ENCODE measurements at places on chromosomes 7 and 10.

- no peak for DNase-seq
Measured at GRCh38 chr10:127694580-127695193, 42.3 kb upstream of the FOXI2 start.

GRCh38 chr10:86439544-86439943 lies 72.9 kb upstream of the GRID1 start:
- no peak for DNase-seq

- DNase-seq, result no peak
Measured at GRCh38 chr7:122577449-122578003, 121.4 kb downstream of the RNF133 start.

DNA sequence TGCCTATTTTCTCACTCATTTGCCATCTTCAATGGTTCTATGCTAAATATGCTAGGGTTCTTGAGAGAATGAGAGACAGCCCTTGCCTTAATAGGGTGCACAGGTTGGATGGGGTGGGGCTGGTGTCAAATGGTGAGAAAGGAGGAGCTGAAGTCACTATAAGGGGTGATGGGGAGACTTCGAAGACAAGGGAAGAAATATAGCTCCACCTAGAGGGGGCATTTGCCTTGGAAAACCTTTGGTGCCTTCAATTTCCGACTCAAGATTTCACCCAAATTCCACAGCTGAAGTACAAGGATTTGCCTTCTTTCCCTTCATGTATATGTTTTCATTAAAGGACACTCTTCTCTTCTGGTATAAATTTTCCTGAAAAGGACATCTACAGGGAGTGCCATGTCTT lies 5.6 kb downstream of the PTN start:
- no peak for DNase-seq

- no peak for DNase-seq
Measured at GRCh38 chr7:154882931-154883474, 119.9 kb downstream of the PAXIP1 start.

- no peak for DNase-seq
Measured at GRCh38 chr7:125592331-125592730, 662.7 kb upstream of the POT1 start.

DNA sequence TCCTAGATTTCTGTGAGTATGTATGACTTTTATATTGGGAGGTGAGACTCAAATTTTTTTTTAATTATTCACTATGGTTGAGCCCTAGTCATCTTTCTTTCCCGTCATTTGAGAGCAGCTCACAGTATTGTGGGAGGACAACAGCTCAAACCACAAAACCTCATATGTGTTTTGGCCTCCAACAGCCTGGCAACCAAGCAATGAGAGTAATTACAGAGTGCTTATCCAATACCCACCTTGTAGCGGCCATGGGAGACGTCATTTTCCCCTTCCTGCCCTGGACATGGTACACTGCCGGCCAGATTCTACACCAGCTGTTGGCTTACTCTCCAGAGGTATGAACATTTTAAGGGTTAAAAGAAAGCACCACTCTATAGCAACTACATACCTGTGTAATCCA lies 49.1 kb downstream of the DOCK4 start:
- no peak for DNase-seq

DNA sequence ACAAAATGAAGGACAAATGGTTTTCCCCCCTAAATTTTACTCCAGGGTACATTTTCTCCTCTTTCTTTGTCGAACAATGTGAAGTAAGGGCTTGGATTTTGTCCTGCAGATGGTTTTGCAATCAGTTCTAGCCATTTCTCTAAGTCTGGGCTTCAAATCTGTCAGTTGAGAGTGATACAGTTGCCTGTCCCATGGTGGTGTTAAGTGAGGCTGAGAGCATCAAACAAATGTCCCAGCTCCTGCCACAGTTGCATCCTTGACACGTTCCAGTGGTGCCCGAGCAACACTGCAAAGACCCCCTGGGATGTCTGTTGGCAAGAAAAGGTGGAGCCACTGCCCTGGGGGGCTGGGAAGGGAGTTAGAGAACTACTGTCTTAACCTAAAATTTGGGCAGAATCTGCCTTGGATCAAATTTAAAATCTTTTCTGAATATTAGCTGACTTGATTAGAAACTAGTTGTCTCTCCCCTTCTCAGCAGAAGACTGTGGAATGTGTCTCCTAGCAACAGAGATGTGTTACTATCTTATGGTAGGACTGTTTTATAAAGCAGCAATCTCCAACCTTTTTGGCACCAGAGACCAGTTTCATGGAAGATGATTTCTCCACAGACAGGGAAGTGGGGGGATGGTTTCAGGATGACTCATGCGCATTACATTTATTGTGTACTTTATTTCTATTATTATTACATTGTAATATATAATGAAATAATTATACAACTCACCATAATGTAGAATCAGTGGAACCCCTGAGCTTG lies 102.0 kb upstream of the STEAP1B start:
- DNase-seq, result no peak

DNA sequence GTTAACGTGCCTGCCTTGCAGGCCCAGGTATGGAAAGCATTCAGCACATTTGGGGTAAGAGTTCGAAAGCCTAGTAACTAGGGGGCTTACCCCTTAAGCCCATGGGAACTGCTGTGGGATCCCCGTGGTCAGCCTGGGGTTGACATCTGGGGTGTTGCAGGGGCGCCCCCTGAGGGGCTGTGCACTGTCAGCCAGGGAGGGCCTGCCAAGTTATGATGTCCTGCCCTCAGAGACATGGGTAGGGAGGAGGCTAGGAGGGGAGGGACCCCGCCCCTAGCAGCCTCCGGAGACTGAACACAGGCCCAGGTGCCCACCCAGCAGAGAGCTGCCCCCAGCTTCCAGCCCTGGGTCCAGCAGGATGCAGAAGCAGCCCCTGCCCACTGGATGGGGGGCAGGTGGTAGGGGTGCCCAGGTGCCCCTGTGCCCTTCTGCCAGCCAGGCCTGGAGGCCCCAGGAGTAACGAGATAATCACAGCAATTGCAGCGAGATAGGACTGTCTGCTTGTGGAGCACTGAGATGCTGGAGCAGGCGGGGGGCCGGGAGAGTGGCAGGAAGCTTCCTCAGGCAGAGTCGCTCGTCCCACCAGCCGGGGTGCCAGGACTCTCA lies 153.3 kb downstream of the UBE2H start:
- no peak for DNase-seq

DNA sequence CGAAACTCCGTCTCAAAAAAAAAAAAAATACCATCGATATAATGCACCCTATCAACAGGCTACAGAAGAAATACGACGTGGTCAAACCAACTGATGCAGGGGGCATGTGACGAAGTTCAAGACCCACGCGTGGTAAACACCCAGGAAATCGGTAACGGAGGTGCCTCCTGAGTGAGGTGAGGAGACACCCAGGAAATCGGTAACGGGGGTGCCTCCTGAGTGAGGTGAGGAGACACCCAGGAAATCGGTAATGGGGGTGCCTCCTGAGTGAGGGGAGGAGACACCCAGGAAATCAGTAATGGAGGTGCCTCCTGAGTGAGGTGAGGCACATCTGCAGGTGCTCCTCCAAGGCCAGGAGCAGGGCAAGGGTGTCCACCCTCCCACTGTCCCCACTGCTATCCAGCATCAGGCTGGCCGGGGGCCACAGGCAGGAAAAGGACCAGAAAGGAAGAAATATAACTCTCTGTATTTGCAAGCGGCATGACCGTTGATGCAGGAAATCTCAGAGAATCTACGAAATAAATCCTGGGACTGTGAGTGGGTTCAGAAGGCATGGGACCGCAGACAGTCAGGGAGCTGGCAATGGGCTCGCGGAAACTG lies 10.7 kb upstream of the GPR146 start:
- DNase-seq, result no peak
